ENCODE measurements at places on chromosomes 4 and X.

DNA sequence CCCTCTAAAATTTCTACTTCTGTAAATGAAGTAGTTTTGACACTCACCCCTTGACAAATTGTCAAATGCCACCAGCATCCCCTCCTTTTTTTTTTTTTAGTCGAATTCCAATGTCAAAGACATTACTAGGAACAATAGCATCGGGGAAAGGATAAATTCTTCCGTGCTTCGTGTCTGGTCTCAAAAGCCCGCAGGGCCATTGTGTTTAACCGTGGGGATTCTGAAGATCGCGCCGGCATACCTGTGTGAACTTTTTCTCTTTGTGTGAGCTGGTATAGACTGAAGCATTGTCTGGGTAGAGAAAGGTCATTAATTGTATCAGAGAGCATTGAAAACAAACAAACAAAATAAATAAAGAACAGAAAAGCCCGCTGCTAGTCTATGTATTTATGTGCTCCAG, 313.9 kb downstream of the ASMT start:
- DNase-seq = no peak

DNA sequence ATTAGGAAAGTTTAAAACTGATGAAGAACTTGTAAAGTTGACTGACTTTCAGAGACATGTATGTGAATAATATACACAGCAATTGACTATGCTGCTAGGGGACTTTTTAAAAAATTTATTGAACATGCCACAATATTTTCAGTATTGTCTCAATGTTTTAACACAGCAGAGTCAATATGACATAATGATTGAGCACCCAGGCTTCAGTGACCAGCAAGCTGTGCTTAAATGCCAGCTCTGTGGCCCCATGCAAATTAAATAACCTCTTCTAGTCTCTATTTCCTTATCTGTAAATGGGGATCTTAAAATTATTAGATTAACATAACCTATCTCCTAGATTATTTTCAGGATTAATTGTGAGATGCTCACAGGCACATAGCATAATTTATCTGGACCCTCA, 56.8 kb upstream of the TXK start:
- no peak for DNase-seq

DNA sequence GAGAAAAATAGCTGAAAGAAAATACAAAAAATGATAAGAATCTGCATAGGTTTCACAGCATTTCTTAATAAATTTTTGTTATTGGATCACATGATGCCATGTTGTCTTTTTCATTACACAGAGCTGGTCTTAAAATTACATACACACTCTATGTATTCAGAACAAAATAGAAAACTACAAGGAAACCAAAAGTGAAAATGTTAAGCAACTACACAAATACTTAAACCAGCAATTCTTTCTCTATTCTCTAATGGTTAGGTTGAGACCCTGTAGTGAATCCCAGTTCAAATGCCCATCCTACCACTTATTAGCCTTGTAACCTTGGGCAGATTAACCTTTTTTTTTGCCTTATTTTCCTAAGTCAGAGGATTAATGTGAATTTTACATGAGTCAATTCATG, 2311.2 kb downstream of the PCDH7 start:
- no peak for DNase-seq

- no peak for DNase-seq
Measured at GRCh38 chrX:144722307-144722706, 525.0 kb upstream of the SPANXN1 start.

DNA sequence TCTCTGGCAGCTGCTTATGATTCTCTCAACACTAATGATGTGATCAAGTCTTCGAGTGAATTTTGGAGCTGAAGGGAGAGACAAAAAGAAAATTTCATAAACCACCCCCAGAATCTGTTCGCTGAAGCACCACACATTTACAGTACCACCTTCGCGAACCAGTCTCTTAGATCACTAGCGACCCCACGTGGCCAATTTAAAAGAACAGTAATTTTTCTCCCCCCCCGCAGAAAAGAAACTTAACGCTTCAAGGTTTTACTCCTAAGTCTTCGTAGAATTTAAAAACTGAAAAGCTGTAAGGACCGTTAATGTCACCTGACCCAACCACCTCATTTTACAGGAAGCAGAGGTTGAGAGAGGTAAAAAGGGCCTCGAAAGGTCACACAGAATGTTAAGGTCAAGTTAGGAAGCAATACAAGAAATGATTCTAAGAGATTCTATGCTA, 187.5 kb downstream of the QDPR start:
- peak; percentile 46 for DNase-seq

DNA sequence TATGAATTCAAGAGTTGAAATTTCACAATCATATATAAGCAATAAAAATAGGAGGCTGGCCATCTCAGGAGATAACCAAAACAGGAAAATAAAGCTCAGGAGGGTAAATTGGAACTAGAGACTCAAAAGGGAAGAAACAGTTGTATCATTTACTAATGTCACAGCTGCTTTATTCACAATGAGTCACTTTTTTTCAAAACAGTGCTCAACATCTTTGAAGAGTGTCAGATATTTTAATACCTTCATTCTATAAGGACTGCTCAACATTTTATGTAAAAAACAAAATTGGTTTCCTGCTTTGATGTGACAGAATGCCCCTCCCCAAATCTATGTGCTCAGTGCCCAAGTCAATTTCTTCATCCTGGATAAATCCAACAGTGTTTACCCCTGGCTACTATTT, 97.7 kb downstream of the DDX60 start:
- DNase-seq = peak; percentile 22

DNA sequence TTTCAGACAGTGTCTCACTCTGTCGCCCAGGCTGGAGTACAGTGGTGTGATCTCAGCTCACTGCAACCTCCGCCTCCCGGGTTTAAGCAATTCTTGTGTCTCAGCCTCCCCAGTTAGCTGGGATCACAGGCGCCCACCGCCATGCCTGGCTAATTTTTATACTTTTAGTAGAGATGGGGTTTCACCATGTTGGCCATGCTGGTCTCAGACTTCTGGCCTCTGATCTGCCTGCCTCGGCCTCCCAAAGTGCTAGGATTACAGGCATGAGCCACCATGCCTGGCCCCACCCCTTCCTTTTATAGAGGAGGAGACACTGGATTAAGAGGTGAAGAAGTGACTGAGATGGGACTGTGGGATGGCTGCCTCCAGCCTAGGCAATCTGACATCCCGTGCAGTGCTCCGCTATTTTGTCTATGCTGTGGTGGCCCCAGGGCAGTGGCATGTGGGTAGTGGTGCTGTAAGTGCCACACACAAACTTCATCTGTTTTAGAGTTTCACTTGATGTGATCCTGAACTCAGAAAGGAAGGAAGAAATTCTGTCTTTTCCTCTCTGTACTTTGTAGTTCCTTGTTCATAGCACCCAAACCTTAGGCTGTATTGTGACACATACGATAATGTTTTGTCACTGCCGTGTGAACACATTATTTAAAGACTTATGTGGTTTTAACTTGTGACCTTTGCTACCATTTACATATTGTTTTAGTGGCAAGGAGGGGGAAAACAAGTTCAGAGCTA, 48.9 kb downstream of the FNIP2 start:
- no peak for DNase-seq

DNA sequence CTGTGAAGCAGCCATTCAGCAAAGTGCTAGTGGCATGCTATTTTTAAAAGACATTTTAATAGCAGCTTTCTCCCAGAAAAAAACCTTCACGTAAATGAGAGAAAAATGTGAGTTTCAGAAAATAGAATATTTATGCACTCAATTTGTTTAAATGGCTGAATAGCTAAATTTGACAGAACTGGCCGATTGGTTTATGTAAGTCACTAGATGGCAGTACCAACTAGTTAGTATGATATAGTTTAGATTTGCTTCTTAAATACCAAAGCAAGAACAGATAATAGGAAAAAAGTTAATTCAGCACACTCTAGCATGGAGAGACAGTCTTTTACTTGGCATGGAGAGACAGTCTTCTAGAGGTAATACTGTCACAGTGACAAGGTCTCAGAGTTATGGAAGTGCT, 250.1 kb downstream of the SNCA start:
- no peak for DNase-seq

DNA sequence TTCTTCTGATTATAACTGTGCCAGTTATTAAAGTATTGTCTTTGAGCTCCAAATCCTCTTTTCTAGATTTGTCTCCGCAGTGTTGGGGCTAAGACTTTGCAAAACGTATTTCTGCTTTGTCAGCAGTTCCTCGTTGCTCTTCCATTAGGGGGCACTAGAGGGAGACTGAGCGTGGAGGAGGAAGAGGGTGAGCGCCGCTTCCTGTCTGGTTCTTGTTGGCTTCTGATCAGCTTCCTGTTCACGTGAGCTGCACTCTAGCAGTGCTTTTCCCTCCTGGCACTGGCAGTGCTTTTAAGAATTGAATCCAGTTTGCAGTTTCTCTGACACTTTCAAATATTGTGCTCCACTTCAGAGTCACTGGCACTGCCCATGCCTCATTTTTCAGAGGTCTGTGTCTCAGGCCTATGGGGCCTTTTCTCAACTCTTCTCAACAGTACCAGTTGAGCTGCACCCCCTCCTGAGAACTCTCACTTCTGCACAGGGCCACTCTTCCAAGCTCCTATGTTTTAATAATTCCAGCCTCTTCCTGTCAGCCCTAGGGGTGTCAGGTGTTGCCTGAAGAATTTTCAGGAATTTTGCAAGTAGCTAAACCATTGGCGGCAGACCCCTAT, 54.4 kb upstream of the LCORL start:
- DNase-seq = peak; percentile 60

DNA sequence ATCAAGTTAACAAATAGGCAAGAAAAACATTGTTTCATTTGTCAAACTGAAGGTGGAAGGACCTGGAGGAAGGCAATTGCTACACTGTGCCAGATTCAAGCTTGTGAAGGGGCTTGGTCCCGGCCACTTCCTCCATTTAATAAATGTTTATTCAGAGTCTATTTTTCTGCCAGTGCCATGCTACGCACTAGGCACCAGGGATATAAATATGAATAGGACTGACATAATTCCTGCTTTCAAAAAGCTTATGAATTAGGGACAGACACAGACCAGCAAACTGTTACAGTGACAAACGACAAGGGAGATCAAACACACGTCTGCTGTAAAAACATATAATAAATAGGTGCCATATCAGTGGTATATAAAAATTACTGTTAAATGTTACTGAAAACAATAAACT, 571 bp downstream of the TLR6 start:
- no peak for DNase-seq

GRCh38 chr4:123478859-123479345, 82.3 kb downstream of the SPRY1 start:
- no peak for DNase-seq

DNA sequence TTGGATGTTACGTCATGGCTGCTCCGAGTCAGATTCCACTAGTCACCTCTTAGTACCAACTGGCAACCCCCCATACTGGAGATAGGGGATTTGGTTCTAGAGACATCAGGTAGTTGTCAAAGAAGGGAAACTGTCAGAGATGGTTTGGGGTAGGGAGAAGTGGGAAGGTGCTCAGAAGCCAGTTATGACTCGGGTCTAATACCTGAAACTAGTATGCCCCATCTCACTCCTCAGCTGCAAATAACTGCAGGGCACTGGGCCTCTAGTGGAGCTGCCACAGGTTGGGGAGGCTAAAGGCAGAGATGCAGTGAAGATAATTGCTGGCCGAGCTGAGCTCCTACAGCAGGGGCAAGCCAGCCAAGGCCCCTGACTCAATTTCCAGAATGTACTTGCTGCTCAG, 30.0 kb downstream of the OTUD6A start:
- no peak for DNase-seq

DNA sequence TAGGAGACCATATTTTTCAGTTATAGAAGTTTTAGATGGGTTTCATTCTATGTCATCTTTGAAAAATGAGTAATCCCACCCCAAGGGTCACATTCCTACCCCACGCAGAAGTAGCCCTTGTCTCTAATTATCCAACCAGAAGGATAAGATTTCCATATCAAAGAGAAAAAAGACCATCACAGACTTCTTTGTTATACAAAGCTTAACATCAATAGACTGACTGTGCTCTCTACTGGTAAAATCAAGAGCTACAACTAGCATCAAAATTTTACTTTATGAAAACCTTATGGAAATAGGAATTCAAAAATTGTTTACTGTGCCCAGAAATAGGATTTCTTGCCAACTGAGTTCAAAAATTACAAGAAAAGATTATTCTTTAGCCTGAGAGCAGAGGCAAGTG, 24.9 kb downstream of the TNMD start:
- no peak for DNase-seq

- DNase-seq = no peak
Measured at GRCh38 chr4:140994015-140994414, 139.3 kb downstream of the RNF150 start.

DNA sequence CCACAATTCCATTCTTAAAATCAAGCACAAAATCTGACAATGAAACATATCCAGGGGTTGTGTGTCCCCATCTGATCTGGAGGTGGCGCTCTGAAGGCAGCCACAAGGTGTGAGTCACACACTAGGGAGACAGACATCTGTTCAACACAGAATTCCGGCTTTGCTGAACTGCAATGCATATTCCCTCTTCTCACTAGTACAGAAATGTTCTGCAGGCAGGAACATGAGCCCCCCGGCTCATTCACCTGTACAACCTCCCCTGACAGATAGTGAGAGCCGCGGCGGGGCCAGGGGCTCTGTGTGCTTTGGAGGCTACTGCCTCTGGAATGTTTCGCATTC, 41.9 kb downstream of the WDR1 start:
- DNase-seq = peak; percentile 72

DNA sequence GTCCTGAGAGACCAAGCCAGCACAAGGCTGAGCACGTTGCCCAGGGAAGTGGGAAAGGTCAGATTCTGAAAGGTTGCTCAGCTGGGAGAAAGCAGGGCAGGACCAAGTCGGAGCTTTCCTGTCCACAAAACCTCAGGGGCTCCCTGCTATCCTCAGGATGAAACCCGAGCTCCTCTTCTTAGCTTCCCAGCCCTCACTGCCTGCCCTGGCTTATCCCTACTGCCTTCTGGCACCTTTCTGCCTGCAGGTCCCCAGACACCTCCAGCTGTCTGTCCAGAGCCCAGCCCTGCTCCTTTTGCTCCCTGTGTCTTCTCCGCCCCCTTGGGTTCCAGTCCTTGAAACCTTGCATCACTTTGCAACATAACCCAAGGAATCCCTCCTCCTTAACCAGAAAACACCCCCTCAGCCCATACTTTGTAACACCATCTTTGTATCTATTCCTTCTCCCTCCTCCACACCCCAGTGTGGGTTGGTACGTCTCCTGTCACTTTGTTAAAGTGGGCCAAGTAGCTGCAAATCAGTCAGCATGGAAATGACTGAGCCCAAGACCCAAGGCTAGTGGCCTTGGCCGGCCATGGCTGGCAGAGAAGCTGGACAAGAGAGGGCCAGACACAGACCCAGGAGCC, 20.0 kb upstream of the PRRG3 start:
- no peak for DNase-seq

GRCh38 chr4:138707746-138708677, 307.6 kb upstream of the NOCT start:
- no peak for DNase-seq

GRCh38 chr4:185711726-185712125, 100.3 kb downstream of the SORBS2 start:
- DNase-seq = no peak

GRCh38 chrX:30615229-30615628, 37.7 kb upstream of the TASL start:
- no peak for DNase-seq

DNA sequence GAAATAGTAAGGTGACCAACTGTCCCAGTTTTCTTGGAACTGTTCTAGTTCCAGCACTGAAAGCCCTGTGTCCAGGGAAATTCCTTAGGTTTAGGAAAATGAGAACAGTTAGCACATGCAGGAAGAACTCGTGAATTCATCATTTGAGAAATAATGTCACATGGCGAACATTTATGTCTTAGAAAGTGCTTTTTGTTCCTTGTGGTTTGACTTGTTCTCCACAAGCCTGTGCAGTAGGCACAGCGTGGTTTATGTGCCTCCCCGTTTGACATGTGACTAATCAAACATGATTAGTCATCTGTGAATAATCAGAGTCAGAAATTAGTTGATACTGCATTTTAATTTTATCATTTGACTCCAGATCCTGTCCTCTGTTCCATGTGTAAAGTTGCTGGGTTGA, 556.0 kb upstream of the CPEB2 start:
- no peak for DNase-seq
